Nasal cavity respiratory epithelium epithelial cell of viscerocranial mucosa (primary cell): ENCODE measurements at places on chromosomes 11 and 22. TPM values are rescaled to one million over a fixed set of nuclear protein-coding genes. Genes with fewer than 3 reads are reported as not detected.

The PTS gene
- 41.6 and 66.0 TPM in 2 replicates for total RNA-seq

The RAG1 gene
- 0.68 and 1.8 TPM in 2 replicates for total RNA-seq

The CXCR5 gene
- total RNA-seq = not detected in 2 replicates

The ZBED5 gene
- total RNA-seq = 18.8 and 38.9 TPM in 2 replicates

The MMP3 gene
- total RNA-seq = 0.34 and 0.36 TPM in 2 replicates
